ENCODE measurements at places on chromosomes 16 and 17.

DNA sequence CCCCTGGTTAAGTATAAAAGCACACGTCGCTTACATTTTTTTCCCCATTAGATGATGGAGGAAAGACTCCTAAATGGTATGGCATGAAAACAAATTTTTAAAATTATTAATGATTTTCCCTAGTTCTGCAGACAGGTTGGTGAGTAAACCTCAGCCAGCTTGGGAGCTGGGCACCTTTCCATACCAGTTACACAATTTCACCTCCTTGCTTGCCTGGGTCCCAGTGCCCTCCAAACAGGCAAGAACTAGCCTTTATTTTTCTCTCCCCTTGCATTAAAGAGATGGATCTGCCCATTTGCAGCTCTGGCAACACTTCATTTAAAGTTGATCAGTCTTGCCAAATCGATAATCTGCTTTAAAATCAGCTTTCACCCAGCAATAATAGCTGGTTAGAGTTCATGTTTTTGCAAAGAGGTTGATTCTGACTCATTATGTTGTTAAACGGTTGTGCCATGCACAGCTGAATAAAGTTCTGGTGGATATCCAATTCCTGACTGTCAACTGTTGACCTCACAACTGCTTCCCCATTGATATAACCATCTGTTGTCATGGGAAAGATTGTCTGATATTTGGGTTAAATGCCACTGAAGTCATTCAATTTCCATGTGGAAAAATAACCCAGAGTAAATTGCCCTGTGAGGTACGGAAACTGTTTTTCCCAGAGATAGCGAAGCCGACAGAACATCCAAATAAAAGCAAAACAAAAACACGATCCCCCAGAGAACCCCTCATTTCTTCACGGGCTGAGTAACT, 1.3 kb downstream of the C17orf58 start:
- peak; percentile 92 for DNase-seq

DNA sequence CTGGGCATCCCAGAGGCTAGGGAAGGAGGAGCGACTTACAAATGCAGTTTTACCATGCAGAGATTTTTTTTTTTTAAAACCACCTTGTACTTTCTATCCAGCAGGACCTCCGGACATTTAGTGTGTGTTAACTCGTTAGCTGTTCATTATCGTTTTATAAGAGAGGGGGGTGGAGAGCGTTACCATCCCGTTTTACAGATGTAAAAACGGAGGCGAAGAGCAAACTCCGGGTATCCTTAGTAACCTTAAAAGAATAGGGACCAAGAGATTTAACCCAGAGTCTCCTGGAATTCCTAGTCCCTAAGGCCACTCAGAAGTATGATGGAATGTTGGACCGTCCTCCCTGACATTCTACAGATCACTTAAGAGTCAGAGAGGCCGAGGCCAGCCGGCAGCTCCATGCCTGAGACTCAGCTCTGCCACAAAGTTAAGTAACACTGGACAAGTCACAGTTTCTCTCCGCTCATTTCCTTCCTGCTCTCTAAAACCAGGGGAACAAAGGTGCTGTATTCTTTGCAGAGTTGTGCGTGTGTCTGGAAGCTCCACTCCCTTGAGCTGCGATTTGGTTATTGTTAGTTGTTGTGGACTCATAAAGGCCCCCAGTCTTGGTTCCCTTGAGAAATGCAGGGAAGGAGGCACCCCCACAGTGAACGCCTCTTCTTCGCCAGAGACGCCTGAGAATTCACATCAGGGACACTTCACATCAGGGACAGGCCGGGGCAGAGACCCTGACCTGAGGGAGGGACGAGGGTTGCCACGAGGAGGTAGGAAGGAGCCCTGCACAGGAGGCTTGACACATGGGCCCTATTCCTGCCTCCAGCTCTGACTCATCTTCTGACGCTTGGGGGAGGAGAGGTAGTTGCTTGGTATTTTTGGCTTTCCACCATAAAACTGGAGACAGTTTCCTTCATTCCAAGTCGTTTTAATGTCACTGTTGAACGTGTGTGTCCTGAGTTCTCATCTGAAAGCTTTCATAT, 1.2 kb downstream of the DUSP14 start:
- DNase-seq: peak; percentile 93

GRCh38 chr16:60748366-60748765, 1287.9 kb downstream of the CDH8 start:
- DNase-seq: no peak

DNA sequence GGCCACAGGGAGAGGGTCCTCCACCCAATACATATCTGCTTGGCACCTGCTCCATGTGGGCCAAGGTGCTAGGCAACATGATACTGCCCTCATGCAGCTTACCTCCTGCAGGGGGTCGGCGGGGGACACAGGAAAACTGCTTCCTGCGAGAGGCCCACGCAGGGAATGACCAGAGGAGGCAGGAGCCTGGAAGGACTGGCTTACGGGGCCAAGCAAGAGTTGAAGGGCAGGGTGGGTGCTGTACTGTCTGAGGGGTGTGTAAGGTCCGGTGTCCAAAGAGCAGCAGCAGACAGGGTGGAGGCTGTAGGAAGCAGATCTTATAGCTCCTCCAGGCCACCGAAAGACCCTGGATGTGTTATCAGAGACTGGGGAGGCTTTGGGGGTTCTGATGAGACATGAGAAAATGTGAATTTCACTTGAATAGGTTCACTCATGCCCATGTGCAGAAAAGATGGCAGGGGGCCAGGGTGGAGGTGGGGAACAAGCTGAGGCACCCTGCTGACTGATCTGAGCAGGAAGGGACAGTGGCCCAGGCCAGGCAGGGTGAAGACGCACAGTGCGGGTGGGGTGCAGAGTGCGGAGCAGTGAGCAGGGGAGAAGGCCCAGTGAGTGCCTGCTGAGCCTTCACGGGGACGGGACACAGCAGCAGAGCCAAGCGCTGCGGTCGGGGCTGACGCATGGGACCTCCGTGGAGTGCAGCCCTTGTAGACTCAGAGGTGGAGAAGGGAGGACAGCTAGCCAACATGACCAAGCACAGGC, 8.3 kb downstream of the FLCN start:
- DNase-seq: no peak

DNA sequence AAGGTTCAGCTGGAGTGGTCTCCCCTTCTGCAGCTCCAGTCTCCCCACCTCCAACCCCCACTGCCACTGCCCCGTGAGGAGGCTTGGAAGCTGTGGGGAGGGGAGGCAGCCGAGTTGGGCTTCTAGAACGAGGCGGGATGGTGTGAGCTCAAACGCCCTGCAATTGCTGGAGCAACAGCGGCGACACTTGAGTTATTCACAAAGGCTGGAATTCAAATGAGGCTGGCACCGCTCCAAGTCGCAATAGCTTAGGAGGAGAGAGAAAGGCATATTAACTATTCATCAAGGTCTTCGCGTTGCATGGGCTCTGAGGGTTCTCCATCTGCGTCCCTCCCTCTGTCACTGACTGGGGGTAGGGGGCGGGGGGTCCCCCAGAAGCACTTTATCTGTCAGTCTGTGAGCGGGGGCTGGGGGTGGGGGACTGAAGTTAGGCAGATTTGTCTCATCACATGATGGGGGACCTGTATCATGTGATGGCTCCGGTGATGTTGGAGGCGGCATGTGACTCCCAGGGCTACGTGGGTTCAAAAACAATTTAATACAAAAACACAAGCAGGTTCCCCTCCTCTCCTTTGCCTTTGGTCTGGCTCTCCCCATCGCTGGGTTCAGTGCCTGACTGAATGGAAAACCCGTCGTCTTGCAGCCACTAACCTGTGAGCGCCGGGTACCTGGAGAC, 70.5 kb downstream of the RBBP6 start:
- peak; percentile 81 for DNase-seq

DNA sequence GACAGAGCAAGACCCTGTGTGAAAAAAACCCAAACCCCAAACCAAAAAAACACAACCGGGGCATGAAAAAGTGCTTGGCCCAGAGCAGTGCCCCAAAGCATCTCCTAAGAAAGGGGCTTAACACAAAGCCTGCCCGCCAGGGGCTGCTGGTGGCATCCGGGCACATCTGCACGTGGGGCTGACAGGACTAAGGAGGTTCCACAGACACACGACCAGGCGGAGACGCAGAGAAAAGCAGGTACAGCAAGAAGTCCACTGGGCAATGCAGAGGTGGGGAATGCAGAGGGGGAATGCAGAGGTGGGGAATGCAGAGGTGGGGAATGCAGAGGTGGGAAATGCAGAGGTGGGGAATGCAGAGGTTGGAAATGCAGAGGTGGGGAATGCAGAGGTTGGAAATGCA, 109.2 kb downstream of the ZNF778 start:
- no peak for DNase-seq

GRCh38 chr16:3691761-3692160, 25.6 kb downstream of the TRAP1 start:
- peak; percentile 13 for DNase-seq

DNA sequence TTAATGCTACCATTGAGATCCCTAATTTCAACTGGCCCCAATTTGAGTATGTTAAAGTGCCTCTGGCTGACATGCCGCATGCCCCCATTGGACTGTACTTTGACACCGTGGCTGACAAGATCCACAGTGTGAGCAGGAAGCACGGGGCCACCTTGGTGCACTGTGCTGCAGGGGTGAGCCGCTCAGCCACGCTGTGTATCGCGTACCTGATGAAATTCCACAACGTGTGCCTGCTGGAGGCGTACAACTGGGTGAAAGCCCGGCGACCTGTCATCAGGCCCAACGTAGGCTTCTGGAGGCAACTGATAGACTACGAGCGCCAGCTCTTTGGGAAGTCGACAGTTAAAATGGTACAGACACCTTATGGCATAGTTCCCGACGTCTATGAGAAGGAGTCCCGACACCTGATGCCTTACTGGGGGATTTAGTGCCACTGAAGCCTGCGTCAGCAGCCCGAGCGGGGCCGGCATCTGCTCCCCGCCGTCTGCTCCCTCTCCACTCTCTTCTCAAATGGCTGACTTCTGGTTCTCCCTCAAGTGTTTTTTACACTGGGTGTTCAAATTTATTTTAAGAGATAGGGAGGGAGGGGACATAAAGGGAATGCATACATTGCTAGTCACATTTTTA, 22.9 kb downstream of the DUSP14 start:
- DNase-seq: no peak

GRCh38 chr17:39761861-39762496, 24.2 kb downstream of the GRB7 start:
- peak; percentile 13 for DNase-seq

DNA sequence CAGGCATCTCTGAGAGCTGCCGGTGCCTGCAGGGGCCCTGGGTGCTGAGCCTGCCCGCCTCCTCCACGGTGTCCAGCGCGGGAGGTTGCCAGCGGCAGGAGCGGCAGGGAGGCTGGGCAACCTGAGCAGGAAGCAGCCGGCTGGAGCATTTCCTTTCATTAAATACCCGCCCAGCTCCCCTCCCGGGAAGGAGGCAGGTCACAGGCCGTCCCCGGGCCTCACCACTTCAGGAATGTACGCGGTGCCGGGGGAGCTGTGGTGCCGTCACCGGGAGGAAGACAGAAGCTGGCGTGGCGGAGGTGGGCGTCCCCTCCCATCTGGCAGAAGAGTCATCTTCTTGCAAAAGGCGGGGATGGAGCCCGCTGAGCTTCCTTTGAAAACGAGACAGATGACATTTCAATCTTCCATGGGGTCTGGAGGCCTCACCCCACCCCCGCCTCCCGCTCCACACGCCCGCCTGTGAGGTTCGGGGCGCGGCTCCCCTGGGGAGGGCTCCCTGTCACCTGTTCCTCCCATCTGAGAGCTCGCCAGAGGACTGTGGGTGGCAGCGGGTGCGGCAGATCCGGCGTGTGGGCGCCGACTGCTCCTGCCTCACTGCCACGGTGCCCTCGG, 16.0 kb downstream of the SOX8 start:
- peak; percentile 42 for DNase-seq

- no peak for DNase-seq
These were observed 53.4 kb downstream of the ARSG start for GRCh38 chr17:68344701-68345136.

GRCh38 chr17:81967533-81968395, 6.8 kb upstream of the NOTUM start:
- peak; percentile 77 for DNase-seq

GRCh38 chr16:70695331-70696070, 9.6 kb upstream of the MTSS2 start:
- DNase-seq: no peak

DNA sequence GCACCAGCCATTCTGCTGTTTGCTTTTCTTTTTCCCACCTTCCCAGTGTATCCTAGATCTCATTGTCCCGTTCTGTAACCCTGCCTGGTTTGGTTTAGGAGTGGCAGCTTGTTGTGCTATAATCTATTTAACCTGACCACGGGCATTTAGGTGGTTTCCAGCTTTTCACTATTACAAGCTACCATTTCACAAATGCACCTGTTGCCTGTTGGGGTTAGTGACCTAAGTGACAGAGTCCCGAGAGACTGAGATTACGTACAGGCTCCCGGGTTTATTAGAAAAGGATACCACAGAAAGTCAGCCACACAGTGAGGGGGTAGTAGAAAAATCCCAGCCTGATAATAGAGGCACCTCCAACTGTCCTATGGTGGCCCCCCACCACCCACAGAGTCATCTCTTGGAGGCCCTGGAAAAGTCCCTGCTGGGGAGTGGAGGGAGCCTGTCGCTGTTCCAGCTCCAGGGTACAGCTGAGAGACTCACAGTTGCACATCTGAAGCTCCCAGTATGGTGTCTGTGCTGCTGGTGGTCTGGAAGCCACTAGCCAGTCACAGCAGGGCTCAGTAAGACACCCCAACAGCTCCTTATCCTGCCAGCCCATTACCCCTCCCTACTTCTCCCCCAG, 21.2 kb downstream of the CLEC16A start:
- no peak for DNase-seq

DNA sequence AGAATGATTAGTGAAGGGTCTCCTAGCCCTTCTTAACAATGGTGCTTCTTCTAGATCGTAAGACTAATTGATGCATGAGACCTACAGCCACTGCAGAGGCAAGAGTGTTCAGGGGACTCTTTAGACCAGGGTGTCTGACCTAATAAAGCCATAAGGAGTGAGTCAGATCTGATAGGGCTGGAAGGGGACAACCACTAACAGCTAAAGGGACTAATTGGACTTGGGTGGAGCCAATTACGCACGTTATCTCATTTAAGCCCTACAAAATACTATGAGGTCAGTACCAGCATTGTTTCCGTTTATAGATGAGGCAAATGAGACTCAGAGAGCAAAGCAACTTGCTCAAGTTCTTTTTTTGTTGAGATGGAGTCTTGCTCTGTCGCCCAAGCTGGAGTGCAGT, 14.5 kb upstream of the RNF222 start:
- DNase-seq: no peak

DNA sequence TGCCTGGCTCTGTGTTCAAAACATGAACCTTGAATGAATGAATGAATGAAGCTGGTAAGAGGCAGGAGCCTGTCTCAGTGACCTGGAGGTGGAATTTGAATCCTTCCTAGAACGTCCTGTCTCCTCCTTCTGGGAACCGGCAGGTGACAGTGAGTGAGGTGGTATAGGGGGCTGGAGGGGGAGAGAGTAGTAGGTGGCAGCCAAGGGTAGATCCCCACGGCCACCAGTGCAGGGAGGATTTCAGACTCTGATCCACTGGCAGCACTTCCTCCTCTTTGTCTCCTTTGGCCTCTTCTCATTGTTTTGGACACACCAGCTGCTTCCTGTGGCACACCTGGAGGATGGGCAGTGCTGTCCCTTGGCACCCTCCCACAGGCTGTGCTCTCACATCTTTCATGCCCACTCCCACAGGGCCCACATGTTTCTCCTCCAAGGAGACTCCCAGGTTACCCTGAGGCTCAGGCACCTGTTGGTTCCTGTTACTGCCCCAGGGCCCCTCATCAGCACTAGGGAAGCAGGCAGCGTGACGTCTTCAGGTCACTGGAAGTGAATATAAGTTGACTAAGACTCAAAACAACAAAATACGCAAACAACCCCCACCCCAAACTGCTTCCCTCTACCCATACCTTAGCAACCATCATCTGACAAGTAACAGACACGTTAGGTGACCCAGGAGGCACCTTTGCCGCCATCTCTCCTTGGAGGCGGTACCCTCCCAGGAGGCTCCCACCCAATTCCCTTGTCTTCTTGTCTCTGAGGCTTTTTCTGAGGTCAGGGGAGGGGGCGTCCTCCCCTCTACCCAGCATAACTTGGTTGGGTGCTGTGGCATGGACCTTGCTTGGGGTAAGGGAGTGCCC, 84.6 kb downstream of the N4BP1 start:
- DNase-seq: no peak

Data from GM23248 (cell line).